ENCODE measurements at places on chromosomes 13 and 19.

DNA sequence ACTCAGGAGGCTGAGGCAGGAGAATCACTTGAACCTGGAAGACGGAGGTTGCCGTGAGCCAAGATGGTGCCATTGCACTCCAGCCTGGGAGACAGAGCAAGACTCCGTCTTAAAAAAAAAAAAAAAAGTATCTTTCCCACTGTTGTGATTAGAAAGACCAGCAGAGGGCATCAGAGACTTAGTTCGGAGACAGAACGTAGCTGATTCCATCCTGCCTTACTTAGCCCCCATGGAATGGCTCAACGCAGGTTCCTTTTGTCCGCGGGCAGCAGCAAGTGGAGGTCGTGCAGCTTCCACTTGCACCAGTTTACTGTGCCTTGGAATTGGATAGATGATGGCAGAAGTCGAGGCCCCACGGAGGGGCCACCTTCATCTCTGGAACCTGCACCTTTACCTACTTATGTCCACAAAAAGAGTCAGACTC lies 8.1 kb downstream of the TIMM29 start:
- DNase-seq: no peak

DNA sequence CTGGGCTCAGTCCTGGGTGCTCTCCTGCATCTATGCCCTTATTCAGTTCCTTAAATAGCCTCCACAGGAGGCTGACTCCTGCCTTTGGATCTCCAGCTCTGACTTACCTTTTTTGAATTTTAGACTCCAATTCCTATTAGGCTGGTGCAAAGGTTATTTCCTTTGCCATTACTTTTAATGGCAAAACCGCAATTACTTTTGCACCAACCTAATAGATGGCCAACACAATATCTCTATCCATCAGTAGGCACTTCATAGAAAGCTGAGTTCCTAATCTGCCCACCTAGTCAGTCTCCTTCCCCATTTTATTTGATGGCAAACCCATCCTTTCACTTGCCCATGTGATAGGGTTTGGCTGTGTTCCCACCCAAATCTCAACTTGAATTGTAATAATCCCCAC lies 95.3 kb downstream of the CACNA1A start:
- no peak for DNase-seq

DNA sequence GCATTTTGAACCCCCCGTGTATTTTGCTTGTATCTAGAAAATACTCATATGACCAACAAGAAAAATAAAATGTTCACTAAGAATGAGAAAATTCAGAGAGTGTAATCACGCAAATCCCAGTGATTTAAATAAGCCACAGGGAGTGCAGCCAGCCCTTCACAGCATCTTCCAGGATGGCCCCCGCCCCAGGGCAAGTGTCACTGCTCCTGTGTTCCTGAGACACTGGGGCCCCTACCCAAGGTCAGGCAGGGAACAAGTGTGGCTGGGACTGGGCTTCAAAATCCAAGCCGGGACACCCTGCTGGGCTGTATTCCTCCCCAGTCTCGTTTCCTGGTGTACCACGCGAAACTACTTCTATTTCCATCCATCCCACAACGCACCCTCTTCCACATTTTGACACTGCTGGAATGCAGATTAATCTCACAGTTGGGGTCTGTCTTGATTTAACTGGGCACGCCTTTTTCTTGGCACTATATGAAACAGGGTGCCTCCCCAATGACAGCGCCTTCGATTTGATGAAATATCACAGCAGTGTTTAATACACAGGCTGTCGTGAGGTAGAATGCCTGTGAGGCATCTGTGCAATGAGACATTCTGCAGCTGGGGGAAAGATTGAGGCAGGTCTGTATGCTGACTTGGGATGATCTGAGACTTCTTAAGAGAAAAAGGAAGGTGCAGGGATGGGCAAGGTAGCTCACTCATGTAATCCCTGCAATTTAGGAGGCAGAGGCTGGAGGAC lies 18.3 kb upstream of the CCNP start:
- DNase-seq: no peak

DNA sequence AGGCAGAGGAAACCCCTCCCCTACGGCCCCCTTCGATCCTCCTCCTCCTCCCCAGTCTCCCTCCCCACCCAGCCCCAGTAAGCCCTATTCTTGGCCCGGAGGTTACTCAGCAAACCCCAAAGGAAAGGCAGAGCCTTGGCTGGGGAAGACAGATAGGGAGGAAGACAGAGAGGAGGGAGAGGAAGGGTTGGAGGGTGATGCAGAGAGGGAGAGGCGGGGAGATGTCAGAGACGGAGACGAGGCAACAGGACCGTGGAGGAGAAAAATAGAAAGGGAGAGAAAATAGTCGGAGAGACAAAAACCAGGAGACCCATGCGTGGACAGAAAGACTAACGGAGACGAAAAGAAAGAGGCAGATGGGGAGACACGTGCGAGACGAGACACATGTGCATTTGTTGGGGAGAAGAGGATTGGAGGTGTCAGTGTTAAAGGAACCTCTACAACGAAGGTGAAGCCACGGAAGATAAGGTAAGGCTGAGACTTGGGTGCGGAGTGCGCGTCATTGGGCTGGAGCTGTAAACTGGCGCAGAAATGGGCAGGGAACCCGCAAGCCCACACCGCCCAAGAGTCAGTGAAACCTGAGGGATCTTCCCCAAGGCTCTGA lies 2.9 kb downstream of the TGFB1 start:
- no peak for DNase-seq

- no peak for DNase-seq
These were observed 1.0 kb upstream of the CREB3L3 start for GRCh38 chr19:4152241-4152998.

- peak; percentile 81 for DNase-seq
These were observed 5.1 kb upstream of the FLT3LG start for GRCh38 chr19:49468746-49469447.

GRCh38 chr13:97327506-97328221 lies 105.5 kb downstream of the MBNL2 start:
- DNase-seq: no peak

GRCh38 chr19:40692212-40692551 lies 1.7 kb upstream of the NUMBL start:
- DNase-seq: no peak

- peak; percentile 72 for DNase-seq
These were observed 3.7 kb upstream of the CLPTM1 start for GRCh38 chr19:44951179-44952159.
